ENCODE measurements at places on chromosomes 11 and 22.

GRCh38 chr11:106222626-106223025, 145.2 kb downstream of the AASDHPPT start:
- no peak for DNase-seq

GRCh38 chr11:120326845-120327281, 1.8 kb downstream of the TLCD5 start:
- DNase-seq: no peak

DNA sequence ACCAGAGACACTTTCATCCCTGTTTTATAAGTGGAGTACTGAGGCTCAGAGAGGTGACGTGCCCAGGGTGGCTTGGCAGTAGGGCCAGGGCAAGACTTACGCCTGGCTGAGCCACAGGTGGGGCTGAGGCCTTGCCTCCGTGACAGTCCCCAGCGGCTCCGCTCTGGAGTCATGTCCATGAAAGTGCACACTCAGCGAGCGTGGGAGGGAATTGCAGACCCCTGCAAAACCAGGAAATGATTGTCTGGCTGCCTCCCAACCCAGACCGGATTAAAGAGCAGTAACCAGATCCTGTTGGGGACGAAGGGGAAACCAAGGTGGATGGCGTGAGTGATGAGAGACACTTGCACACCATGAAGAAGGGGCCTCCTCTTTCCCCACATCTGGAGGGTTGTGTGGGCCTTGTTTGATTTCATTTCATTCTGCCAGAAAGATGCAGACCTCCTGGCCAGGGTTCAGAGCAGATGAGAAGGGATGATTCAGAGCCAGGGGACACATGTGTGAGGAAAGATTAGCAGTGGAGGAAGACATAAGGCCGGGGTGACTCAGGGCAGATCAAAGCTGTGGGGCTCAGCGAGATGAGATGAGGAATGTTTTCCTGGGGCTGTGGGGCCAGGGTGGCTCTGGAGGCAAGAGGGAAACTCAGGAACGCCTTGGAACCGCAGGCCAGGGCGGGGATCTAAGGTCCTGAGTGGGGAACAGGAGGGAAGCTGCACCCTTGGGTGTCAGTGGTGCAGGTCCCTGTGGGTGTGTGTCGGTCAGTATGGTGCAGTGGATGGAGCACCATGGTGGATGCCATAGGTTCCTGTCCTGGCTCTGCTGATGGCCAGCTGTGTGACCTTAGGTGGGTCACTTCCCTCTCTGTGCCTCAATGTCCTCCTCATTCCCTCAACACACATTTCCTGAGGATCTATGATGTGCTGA, 29.9 kb upstream of the LRRC32 start:
- peak; percentile 98 for DNase-seq

DNA sequence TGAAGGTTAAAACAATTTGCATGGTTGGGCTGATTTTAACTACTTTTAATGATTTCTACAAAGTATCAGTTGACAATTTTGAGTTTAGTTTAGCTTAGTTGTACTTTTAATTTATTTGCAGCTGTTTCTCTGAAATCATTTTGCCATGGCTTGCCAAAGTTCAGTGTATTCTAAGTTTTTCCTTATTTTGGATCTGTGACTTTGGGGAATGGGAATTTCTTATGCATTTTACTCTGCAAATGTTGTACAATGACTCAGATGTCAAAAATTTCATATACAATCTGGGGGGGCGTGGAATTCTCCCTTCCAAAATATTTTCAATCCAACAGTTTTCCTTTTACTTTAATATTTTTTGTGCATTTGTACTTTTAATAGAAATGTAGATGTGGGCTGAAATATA, 8.9 kb upstream of the DCHS1 start:
- peak; percentile 44 for DNase-seq

- peak; percentile 1 for DNase-seq
Observed at GRCh38 chr22:22558972-22559603, at the start of gene PRAME. PRAME (minus strand) TSS chr22:22559265; CDS start chr22:22556832, 2,433 bp downstream.

GRCh38 chr22:28411125-28411524, 268.5 kb downstream of the TTC28 start:
- no peak for DNase-seq

DNA sequence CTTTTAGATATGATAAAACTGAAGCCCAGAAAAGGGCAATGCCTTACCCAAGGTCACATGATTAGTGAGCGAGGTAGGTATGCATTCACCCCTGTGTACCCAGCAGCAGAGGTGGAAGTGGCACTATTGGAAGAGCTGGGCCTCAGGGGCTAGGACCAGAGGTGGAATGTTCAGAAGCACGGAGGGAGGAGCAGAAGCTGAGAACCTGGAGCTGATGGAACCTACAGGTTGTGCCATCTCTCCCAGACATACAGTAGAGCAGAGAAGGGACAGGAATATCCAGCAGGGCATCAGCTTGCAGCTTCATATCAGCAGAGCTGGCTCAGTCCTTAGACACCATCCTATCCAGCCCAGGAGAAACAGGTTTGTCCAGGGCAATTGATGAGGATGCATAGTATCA, 14.6 kb upstream of the FCHSD2 start:
- no peak for DNase-seq

DNA sequence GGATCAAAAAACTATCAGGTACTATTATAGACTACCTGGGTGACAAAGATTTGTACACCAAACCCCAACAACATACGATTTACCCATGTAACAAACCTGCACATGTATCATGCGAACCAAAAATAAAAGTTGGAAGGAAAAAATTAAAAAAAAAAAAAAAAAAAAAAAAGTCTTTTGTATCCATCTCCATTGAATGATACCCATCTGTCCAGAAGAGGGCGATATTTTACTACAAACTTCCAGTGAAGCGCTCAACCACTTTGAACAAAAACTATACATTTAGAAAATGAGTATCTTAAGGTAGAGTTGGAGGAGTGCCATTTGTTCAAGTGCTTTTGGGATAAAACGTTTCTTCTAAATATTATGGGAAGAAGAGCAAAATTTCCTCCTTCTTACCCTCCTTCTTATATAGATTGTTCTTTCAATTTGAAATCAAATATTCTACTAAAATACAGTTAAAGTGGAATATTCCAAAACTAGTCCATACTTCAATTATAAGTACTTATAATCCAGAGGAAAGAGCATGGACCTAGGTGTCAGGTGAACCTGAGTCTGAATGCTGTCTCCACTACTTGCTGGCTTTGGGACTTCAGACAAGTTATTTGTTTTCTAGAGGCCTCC, 23.3 kb downstream of the ARL14EP start:
- peak; percentile 67 for DNase-seq

DNA sequence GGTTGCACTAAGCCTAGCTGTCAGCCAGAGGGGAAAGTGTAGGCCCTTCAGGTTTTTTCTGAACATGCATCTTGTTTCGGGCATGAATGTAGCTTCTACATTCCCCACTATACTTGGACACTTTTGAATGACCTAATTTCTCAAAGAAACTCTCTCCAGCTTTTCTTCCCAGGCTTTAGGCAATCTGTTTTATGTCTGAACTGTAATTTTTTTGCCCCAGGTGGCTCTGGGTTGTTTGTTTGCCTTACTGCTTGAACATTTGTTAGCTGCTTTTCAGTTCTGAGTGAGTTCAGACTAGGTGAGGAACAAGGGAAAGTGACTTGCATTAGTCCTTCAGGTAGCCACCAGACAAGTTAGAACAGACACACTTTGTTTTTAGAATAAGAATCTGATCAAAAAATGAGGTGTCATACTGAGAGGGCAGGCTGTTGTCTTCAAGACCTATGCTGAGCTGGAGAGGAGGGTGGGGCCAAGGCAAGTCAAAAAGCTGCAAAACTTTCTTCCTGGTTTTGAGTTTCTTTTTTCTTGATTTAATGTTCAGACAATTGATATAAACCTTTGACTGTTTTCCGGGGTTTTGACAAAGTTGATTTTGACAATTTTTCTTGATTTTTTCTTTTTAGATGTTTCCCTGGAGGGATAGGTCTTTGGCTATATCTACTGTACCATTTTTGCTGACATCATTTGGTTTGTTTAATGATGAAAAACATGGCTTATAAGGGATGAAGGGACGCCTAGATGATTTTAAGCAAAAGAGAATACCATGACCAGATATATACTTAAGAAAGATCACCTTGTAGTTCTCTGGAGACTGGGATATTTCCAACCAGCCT, 182.8 kb downstream of the WNT11 start:
- no peak for DNase-seq

DNA sequence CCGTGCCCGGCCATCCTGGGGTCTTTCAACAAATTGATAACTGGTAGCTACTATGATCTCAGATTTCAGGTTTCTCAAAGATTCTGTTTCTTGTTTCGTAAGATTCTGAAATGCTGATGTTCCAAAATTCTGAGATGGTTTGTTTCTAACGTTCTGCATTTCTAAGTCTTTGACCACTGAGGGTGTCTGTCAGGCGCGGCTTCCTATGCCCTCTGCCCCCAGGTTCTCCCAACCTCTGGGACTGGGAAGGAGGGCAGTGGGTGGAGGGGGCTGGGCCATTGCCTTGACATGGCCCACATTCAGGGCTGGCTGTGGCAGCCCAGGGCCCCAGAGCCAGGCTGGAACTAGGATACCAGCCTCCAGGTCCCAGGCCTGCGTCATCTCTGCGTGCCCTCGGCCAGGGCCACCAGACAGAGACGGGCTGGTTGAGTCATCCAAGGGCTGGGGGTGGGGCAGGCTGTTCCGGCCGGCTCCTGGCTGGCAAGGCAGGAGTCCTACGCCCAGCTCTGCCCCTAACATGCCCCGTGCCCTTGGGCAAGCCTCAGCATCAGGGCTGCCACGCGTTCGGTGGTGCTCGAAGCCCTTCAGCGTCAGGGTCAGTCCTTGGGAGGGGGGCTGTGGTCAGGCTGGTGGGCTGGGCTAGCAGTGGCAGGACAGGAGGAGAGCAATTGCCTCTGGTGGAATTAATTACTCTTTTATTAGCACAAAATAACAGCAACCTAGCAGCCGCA, 5.2 kb downstream of the TMEM134 start:
- DNase-seq: no peak

All from fibroblast of upper back skin (primary cell).